ENCODE measurements at places on chromosomes 13 and 19.

GRCh38 chr19:13865571-13866462, 11.1 kb upstream of the NANOS3 start:
- DNase-seq, result peak; percentile 58

DNA sequence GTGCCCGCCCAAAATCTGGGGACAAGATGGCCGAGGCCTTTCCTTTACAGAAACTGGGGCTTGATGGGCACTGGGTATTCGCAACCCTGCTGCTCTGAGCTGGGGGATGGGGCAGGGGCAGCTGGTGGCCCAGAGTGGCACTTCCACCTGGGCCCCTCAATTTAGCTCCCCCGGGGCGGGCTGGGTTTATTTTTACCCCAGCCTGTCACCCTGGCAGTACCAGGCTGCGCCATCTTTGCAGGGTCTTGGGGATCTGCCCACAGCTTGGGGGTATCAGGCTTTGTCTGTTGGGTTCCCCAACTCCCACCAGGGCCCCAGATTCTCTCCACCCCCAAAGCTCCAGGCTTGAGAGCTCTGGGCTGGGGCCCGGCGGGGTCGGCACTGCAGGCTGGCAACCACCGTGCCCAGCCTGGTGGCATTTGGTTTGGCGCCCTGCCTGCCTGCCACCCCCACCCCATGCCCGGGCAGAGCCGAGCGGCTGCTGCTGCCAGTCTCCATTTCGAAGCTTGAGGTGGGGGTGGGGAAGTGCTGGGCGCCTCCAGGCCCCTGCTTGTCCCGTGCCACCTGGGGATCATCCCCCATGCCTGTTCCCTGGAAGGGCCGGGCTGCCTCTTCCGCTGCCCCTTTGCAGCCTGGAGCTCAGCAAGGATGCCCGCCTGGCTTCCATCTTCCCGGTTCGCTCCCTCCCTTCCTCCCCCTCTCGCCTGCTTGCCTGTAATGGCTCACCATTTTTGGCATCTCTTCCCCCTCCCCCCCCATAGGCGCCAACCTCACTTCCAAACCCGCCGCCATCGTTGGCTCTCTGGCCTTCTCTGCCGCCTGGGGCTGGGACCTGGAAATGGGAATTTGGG, 11.4 kb downstream of the NFIX start:
- DNase-seq, result no peak

- DNase-seq, result no peak
Observed at GRCh38 chr19:17544418-17544817, 11.0 kb upstream of the COLGALT1 start.

DNA sequence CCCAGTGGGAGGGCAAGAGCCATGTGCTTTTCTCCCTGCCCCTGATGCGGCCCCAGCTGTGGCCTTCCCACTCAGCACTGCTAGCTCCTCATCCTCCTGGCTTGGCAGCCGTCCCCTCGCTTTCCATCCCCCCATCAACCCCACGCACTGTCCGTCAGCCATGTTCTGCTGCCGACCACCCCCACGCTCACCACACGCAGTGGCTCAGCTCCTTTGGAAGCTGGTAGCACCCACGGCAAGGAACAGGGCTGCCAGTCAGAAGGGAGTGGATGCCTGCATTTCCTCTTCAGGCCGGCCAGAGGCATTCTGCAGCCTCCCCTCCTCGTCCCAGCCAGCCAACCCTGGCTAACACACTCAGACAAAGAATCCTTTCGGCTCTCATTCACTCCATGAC, 6.3 kb downstream of the CALM3 start:
- no peak for DNase-seq

DNA sequence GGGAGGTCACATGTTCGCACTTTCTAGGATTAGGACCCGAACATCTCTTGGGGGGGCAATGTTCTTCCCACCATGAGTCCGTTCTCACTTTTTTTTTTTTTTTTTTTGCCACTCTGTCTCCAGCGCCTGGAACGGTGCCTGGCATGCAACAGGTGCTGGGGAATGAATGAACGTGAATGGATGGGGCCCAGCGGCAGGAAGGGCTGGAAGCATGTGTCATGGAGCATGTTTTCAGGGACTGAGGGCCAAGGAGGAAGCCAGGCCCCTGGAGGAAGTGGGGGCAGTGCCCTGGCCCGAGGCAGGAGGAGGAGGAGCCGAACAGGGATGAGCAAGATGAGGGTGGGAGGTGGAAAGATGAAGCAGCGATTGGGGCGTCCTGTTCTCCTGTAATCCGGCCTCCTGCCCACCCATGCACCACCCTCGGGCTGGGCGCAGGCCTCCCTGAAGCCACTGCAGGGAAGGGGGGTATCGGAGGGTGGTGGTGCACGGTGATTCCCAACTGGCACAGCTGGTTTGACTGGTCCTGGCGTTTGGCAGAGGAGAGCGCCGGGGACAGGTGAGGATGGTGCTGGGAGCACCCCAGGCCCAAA, 8.8 kb upstream of the SULT2B1 start:
- peak; percentile 65 for DNase-seq

DNA sequence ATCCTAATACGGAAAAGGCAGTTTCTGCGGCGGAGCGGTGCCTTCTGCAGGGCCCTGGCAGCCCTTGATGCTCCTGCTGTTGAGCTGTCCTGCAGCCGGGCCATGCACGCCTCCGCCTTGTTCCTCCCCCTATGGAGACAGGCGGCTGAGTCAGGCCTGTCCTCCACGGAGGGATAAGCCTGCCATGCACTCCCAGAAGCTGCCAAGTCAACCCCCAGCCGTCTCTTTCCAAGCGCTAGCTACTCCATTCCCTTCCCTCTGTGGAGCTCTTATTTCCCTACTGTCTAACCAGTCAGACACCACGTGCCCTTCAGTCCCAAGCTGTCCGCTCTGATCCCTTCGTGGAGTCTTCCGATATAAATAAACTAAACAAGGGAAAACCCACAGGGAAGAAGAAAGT, 197.0 kb downstream of the COL4A1 start:
- DNase-seq, result peak; percentile 93

GRCh38 chr13:113653264-113654174, 4.5 kb downstream of the ATP4B start:
- no peak for DNase-seq

GRCh38 chr19:51361239-51361638, 4.9 kb downstream of the ETFB start:
- DNase-seq, result no peak

GRCh38 chr19:29674374-29675119, 9.3 kb downstream of the PLEKHF1 start:
- no peak for DNase-seq

GRCh38 chr19:52600639-52601024, 30.5 kb downstream of the ZNF701 start:
- no peak for DNase-seq

- no peak for DNase-seq
Observed at GRCh38 chr19:33334271-33334670, 31.9 kb upstream of the CEBPA start.

DNA sequence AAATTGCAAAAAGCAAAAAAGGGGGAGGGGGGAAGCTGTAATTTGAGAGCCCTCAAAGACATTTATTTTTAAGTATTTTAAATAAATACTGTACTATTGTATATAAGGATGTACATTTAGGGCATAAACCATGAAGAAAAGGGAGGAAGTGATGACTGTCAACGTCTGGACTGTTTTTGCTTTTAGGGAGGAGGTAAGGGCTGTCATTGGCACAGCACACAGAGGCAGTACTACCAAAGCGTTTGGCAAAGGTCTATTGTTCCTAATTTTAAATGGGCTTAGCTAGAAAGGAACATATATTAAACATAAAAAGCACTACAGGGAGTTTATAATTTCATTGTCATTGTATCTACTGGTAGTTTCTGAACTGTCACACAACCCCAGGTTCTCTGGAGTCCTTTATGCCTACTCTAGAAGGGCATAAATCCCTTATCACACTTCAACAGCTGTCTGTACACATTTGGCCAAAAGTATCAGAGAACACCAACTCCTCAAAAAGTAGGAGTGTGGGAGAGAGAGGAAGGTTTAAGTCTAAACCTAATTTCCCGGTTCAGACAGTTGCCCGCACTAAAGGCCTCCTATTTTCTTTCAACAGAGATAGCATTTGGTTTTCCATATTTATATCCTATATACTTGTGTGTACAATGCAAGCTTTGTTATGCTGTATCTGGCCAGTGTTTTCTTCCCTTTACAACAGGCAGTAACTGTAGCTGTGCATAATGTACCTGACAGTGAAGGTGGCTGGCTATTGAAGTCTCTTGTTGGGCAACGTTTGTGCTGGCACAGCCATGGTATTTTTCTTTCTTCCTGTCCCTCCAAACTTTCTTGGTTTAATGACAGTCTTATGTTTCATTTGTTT, 406.2 kb downstream of the KLF5 start:
- no peak for DNase-seq

- DNase-seq, result no peak
Observed at GRCh38 chr13:71830736-71831135, 36.3 kb downstream of the DACH1 start.

- DNase-seq, result no peak
Observed at GRCh38 chr13:71797517-71797916, 69.5 kb downstream of the DACH1 start.

GRCh38 chr13:34164582-34164981, 346.6 kb downstream of the RFC3 start:
- no peak for DNase-seq

DNA sequence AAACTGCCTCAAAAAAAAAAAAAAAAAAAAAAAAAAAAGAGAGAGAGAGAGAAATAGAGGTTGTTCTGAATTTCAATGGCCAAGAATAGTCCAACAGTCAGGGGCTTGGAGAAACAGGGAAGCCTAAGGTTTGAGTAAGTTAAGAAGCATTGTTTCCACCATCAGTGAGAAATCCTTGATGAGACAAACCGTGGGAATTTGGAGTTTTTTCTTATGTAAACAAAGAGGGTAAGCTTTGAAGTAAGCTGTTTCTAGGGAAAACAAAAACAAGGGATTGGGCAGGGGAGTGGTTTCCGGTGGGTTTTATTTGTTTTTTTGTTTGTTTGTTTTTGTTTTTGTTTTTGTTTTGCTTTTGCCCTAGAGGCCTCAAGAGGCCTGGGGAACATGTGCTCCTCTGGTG, 11.2 kb upstream of the ERVV-1 start:
- no peak for DNase-seq

- DNase-seq, result no peak
Observed at GRCh38 chr13:23959231-23959862, 62.0 kb upstream of the C1QTNF9B start.

DNA sequence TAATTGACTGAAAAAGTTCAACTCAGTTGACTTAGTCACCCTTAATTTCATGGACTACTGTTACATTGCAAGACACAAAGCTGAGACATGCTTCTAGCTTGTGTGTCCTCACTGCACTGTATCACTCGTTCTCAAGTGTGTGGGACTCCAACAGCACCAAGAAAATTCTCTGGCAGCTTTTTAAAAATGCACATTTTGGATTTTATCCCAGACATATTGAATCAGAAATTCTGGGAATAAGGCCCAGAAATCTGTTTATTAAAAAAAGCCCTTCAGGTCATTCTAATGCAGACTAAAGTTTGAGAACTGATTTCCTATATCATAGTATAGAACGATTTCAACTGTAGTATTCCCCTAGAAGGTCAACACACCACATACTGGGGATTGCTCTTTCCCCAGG, 1485.3 kb downstream of the PCDH9 start:
- no peak for DNase-seq

GRCh38 chr19:42208612-42209011, 8.9 kb downstream of the DEDD2 start:
- DNase-seq, result no peak

All from AG20443 (cell line).